ENCODE measurements at places on chromosomes 13 and 19. TPM values are rescaled to one million over a fixed set of nuclear protein-coding genes. Genes with fewer than 3 reads are reported as not detected.

DNA sequence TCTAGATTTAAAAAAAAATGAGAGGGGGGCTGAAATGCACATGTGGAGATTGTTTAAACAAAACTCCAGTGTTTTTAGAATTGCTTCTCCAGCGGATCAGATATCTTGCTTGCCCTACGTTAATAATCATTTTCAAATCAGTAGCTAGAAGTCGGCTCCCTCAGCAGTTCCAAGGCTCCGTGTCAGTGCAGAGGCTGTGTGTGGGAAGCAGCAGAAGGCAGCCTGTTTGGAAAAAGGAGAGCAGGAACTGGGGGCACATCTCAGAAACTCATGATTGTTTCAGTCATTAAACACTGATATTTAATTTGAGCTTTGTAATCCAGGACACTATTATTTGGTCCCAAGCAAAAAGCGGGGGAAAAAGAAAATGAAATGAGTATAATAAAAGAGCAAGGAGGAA lies 50.9 kb downstream of the SOX21 start:
- no peak for DNase-seq

GRCh38 chr19:17775245-17775927 lies 19.6 kb upstream of the B3GNT3 start:
- no peak for DNase-seq

DNA sequence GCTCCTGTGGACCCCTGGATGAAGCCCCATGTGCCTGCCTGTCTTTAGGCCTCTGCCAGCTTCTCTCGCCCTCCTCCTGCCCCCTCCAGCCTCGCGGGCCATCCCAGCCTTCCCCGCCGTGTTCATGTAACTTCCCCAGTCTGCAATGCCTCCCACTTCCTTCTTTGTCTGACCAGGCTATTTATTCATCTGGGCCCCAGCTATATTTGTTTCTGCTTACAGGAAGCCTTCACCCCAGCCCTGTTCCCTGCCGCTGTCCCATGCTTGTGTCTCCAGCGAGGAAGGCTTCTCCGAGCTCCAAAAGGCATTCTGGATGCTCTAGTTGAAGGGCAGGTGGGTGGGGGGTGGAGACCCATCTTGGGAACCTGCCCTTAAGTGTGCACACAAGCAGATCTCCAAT lies 7.9 kb upstream of the C3 start:
- DNase-seq, result no peak

DNA sequence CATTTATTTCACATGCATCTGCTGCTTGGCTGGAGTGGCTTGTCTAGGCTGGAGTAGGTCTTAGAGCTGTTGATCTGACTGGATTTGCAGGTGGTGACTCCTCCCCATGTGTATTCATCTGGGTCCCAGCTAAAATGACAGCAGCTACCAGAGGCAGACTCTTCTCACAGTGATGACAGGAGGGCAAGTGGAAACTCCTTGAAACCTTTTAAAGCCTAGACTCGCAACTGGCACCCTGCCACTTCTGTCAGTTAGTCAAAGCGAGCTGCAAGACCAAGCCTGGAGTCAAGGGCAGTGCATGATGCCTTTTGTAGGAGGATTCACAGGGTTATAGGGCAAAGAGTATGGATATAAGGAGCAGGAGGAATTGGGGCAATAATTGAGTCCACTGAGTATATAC lies 65.2 kb downstream of the TEX26 start:
- DNase-seq, result peak; percentile 31

- DNase-seq, result no peak
These were observed 117.3 kb downstream of the POSTN start for GRCh38 chr13:37481011-37481884.

The AKAP11 gene
- total RNA-seq, result 21.1 TPM

The RFPL4A gene
- total RNA-seq, result 0.30 TPM

- no peak for DNase-seq
These were observed 149.0 kb upstream of the ZNF536 start for GRCh38 chr19:30222992-30223865.

Measured in heart right ventricle (tissue), 16 donors.